ENCODE measurements at places on chromosomes 6 and 20.

GRCh38 chr6:168877821-168878282 lies 375.8 kb downstream of the THBS2 start:
- peak; percentile 3 for DNase-seq

- DNase-seq = no peak
Observed at GRCh38 chr20:19284400-19285178, 72.1 kb downstream of the SLC24A3 start.

DNA sequence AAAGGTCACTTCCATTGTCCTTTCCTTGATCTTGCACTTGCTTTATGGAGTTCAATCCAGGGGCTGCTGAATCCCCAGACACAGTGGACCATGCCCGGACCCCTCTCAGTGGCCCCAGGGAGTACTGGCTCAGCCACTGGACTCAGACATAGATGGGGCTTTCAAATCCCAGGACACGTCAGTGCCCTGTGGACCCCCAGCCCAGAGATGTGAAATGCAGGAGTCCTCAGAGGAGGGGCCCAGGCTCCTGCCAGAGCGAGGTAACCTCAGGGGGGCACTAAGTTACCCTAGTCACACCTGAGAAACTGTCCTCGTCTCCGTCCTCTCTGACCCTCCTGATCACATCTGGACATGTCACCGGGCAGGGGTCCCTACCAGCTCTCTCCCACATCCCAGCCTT lies 18.7 kb upstream of the APMAP start:
- DNase-seq = no peak

- DNase-seq = no peak
Observed at GRCh38 chr6:51854876-51855275, 232.5 kb downstream of the PKHD1 start.

DNA sequence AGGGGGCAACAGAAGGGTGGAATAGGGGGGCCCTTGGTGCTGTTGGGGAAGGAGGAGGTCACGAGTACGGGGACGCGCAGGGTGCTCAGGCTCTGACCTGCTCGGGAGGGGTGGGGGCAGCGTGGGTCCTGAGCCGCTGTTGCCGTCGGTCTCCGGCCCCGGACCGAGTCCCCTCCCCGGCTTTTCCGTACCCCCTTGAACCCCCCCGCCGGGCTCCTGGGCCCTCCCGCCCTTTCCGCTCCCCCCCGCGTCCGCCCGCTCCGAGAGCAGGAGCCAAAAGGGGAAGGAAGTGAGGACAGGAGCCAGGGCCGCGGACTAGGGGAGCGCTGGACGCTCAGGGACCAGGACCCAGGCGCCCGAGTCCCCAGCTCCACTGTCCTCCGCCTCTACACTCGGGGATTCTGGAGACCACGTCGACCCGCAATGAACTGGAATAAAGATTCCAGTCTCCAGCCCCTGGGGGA lies at the start of gene RGL2:
RGL2 (minus strand) TSS at position 170 of the 464 bp plus-strand sequence. CDS start 332 bp downstream, outside the sequence.
- DNase-seq = peak; percentile 72

DNA sequence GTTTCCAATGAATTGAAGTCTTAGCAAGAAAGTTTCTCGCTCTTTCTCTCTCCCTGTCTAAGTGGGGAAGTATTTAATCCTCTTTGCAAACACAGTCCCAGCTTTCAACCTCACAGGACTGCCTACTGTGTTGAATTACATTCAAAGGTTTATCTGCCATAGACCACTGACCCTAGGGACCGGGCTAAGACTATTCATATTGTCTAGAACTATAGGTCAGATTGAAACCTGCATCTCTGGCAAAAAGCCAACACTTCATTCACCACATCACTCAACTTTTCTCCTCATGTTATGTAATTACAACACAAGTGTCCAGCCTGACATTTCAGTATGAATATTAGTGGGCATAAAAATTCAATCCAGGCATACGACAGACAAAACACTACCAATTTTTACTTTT lies 314.7 kb upstream of the RSPO3 start:
- no peak for DNase-seq

GRCh38 chr6:146913842-146914488 lies 290.3 kb upstream of the STXBP5 start:
- peak; percentile 99 for DNase-seq

DNA sequence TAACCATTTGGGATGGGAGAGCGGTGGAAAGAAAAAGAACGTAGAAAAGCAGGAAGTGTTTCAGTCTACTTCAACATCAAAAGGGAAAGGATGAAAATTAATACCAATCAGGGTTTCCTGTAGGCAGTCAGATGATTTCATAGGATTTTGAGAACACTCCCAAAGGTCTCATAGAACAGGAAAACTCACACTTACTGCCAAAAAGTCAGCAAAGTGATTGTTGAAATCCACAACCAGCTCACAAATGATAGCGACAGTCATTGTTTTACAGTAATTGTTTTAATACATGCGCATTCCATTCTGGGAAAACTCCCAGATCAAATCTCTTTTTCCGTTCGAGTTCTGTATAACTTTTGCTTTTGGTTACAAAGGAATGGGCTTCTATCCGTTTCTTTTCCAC lies 5.3 kb upstream of the CNKSR3 start:
- no peak for DNase-seq

DNA sequence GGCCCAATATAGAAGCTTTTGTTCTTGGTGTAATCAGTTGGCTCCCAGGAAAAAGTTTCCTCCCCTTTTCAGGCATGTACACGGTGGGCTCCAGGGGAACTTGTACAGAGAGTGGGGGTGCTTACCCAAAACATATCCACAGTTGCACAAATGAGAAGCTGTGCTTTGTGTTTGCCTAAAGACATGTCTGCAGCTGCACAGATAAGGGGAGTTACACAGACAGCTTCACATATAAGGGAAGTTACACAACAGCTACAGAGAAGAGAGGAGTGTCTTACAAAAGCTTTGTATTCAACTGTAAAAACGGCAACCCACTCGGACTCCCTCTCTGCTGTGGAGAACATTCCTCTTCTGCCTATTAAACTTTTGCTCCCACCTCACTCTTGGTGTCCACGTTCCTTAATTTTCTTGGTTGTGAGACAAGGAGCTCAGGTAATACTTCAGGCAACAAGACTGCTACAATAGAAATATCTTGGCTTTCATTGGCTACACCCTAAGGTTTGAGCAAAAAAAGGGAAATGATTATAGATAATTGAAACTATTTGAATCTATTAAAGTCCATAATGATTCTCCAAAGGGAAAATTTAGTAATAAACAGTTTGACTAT lies 7.4 kb upstream of the PNRC1 start:
- no peak for DNase-seq

DNA sequence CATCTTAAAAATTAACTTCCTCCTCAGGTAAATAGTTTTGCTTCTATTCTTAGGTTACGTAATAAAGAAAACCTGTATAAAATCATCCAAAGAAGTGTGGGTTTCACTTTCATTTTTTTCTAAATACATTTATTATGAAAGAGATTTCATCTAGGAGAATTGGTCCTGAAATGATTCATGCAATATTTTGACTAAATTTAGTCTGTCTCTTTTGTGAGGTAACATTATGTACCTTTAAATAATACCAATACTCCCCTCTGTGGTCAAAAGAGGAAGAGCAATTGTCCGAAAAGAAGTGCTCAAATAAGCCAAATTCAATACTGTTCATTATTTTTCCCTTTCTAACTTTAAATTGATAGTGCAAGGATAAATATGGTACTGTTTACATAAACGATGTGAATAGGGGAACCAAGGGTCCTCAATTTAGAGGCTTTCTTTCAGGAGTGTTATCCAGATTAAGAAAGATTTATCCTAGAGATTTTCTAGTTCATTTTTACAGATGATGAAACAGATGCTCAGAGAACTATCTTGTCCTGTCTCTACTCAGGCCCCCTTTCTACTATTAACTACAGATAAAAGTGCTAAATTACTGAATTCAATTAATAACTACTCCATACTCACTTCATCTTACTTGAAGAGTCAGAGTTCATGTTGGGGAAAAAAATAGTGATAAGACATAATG lies 26.2 kb downstream of the CYP39A1 start:
- DNase-seq = peak; percentile 22

- no peak for DNase-seq
Observed at GRCh38 chr6:157689875-157690274, 133.2 kb upstream of the SNX9 start.

GRCh38 chr6:1709234-1709641 lies 99.5 kb downstream of the FOXC1 start:
- DNase-seq = no peak
